ENCODE measurements at places on chromosomes 12 and 14.

DNA sequence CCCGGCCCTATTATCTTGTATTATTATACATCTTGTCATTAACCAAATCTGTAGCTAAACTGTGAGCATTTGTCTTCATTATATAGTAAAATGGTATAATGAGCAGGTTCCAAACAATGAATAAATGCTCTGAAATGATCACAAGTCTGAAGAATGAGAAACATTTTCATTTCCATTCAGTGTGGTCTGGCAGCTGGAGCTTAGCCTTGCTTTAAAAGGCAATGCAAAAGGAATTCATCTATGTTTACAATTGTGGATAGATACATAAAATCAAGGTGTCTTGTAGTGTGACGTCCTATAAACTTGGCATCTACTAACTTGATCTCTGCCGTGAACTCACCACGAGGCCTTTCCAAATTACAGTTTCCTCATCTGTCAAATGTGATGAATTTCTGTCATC is 168.3 kb downstream of the RMST start:
- no peak for DNase-seq

DNA sequence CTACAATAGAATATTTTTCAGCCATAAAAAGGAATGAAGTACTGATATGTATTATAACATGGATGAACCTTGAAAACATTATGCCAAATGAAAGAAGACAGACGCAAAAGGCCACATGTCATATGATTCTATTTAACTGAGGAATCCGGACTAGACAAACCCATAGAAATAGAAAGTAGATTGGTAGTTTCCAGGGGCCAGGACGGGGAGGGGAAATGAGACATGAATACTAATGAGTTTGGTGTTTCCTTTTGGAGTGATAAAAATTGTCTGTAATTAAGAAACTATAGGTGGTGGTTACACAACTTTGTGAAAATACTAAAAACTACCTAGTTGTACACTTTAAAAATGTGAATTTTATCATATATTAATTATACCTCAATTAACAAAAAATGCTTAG is 247.6 kb downstream of the BCAT1 start:
- no peak for DNase-seq

DNA sequence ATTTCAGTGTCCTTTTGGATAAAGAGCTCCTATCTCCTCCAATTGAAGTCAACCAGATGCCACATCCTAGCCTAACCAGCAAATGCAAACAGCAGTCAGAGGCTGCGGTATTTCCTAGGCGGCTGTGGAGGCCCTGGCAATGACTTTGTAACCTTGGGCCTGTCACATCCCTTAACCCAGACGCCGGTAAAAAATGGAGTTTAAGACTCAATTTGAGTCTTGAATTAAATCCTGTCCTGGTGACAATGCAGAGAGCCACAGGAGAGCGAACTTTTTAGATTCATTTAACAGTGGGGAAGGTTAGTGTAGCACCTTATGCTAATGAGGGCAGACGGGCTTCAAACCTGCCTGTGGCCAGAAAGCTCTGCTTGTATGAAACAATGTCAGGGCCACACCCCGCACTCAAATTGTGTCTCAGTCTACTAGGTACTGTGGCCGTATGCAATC is 1.3 kb downstream of the C12orf75 start:
- peak; percentile 68 for DNase-seq

DNA sequence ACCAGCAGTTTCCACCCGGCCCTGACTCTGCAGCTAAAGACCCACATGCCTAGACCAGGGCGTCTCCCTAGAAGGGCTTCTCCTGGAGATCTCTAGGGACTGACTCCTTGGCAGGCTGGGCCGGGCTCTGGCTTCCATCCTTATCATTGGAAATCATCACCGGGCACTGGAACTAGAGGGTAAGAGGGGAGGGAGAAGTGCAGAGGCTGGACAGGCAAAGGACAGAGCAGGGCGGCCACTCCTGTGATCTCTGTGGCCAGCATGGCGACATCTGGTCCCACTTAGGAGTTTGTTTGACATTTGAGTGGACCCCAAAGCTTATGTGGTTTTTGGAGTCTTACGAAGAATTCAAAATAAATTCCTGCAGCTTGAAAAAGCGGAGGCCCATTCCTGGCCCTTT is 7.1 kb downstream of the LTBP2 start:
- DNase-seq = no peak

GRCh38 chr12:119117936-119118335 is 60.8 kb upstream of the HSPB8 start:
- DNase-seq = no peak

DNA sequence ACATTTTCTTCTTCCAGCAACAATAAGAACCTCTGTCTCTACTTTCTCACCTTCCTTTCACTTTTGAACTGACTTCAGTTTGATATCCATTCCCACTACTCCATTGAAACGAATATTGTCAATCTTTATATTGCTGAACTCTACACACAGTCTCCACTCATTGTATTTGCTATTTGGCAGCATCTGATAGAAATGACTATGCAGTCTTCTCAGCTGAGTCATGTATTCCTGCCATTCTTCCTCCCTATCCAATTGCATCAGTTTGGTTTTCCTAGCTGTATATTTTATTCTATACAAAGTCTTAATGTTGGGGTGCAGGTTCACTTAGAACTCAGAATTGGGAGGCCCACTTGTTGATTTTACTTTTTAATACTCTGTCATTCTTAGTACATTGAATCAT is 107.5 kb upstream of the CPNE8 start:
- no peak for DNase-seq

GRCh38 chr14:32601069-32601468 is 272.0 kb downstream of the AKAP6 start:
- DNase-seq = no peak

DNA sequence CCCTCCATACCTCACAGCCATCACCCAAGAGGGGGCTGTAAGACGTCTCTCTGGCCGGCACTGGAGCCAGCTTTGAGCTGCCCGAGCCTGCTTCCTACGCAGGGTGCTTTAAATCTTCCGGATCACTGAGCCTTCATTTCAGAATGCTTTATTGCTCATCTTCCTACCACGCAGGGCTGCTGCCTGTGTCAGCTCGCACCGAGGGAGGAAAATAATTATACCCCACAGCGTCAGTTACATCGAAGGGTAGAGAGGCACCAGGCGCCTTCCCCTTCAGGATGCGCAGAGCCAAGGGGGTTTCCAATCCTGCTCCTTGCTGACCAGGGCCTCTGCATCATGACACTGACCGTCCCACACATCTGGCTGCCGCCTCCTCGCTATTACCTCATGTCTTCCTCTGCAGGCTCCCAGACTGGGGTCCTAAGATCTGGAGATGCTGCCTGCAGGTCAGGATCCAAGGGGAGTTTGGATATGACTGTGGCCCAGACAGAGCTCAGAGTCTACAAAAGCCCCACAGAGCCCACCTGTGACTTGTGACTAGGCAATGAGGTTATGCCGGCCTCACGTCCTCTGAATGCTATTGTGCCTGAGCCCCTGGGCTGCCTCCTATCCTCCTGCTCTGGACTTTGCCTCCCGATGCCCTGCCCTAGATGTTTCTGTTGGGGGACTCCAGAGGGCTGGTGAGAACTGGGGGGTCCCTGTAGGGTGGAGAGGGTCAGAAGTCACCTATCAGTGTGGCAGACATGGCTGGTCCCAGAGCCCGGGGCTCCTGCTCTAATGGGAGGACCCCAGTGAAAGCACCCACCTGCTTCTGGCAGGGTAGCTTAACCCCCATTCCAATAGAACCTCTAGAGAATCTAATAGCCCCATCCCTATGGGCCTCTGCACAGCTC is 220.3 kb upstream of the RTL1 start:
- DNase-seq = no peak

- no peak for DNase-seq
Observed at GRCh38 chr14:31241450-31242114, 34.0 kb upstream of the HECTD1 start.

- peak; percentile 45 for DNase-seq
Observed at GRCh38 chr14:48527832-48528231, 852.4 kb upstream of the MDGA2 start.

DNA sequence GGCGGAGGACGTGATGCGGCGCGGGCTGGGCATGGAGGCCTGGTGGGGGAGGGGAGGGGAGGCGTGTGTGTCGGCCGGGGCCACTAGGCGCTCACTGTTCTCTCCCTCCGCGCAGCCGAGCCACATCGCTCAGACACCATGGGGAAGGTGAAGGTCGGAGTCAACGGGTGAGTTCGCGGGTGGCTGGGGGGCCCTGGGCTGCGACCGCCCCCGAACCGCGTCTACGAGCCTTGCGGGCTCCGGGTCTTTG is 303 bp downstream of the GAPDH start:
- no peak for DNase-seq

- no peak for DNase-seq
Observed at GRCh38 chr14:21668377-21668776, 5.2 kb downstream of the OR4E1 start.

- no peak for DNase-seq
Observed at GRCh38 chr14:65065719-65066118, 36.6 kb downstream of the MAX start.

DNA sequence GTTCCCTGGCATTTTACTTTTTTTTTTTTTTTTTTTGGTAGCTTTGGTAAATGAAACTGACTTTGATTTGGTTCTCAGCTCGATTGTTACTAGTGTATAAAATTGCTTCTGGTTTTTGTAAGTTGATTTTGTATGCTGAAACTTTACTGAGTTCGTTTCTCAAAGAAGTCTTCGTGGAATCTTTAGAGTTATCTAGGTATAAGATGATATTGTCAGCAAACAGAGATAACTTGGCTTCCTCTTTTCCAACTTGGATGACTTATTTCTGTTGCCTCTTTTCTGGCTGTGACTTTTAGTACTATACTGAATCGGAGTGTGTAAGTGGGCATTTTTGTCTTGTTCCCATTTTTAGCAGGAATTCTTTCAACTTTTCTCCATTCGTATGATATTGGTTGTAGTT is 28.1 kb downstream of the USP15 start:
- DNase-seq = no peak

DNA sequence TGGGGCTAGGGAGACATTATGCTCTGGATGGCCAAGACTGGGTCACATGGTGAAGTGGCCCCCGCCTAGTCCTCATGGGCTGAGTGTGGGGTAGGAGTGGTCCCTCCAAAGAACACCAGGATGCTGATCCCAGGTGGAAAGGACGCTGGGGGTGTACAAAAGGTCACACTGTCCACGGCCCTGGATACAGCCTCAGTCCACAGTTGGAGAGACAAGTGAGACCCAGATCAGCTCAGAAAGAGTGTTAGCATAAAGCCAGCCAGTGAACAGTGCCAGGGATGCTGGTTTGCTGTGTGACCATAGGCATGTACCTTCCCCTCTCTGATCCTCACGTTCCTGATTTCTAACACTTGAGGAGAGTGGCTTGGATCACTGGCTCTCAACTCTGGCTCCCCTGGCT is 13.4 kb upstream of the OAS2 start:
- no peak for DNase-seq

- peak; percentile 54 for DNase-seq
Observed at GRCh38 chr12:48183876-48184548, 568 bp downstream of the CCDC184 start.

- DNase-seq = no peak
Observed at GRCh38 chr12:116465407-116465806, 93.8 kb upstream of the MAP1LC3B2 start.

DNA sequence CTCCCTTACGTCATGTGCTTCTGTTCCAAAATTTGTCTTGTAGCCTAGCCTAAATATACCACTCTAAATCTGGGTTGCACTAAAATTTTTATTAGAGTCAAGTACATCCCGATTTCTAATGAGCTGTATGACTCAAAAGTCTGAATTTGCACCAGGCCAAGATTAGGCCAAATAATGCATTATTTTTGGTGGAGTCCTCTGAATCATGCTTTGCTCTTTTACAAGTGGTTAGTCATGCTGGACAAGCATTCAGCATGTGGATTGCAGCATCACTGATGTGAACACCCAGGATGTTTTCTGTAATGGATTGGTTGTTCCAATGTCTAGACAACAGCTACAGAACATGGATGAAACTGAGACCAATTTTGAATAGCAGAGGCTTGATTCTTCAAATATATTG is 23.7 kb downstream of the HEBP1 start:
- DNase-seq = no peak

DNA sequence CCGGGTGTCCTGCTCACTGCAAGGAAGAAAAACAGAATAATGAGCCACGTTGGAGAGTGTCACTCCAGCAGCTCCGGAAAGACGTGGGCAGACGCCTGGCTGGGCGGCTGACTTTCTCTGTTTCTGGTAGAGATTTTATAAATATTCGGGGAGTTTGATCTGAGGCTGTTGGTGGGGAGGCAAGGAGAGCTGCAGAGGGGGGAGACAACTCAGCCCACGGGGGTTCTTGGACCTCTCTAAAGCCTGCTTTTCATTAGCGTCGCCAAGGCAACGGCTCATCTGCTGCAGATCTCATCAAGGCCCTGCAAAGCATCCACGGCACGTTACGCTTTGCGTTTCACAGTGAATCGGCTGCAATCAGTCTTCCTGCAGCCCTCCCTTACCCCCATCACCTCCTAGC is 207.2 kb downstream of the ZFP36L1 start:
- DNase-seq = no peak

DNA sequence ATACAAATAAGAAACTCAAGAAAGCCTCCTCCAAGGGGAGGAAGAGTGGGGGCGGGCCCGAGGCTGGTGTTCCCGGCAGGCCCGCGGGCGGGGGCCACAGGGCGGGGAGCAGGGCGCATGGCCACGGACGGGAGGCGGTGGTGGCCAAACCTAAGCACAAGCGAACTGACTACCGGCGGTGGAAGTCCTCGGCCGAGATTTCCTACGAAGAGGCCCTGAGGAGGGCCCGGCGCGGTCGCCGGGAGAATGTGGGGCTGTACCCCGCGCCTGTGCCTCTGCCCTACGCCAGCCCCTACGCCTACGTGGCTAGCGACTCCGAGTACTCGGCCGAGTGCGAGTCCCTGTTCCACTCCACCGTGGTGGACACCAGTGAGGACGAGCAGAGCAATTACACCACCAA is 8.7 kb downstream of the DACT1 start:
- DNase-seq = no peak

DNA sequence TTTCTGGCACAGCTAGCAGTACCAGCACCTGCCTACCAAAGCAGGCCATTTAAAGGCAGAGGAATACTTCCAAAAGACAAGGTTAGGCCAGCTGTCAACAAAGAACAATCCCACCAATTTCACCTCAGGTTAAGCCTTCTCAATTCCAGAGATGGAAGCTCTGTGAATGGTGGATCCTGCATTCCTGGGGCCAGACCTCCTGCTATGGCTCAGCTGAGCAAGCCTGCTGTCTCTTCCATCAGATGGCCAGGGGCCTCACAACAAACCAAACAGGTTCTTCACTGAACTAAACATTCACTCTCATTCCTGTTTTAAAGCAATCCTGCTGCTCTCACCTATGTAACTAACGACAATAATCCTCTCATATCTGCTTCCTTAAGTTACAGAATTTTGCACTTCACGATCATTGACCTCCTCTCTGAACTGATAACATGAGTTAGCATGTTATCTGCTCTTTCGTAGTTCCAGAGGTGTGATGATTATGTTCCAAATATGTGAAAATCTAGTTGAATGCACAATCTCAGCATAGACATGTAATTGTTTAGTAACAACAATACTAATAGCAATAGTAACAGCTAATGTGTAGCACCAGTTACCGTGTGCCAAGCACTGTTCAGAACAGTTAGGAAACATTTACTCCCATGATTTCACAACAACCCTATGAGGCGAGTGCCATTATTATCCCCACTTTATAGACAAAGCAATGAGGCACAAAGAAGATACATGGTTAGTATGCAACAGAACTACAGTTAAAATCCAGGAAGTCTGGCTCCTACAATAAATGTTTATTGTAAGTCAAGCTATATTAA is 73.2 kb downstream of the SLC2A13 start:
- DNase-seq = peak; percentile 85
